ENCODE measurements at places on chromosomes 11 and 22.

- no peak for DNase-seq
Observed at GRCh38 chr22:20406686-20407408, 12.9 kb downstream of the ZNF74 start.

- no peak for DNase-seq
Observed at GRCh38 chr11:112345166-112345565, 84.5 kb upstream of the PLET1 start.

DNA sequence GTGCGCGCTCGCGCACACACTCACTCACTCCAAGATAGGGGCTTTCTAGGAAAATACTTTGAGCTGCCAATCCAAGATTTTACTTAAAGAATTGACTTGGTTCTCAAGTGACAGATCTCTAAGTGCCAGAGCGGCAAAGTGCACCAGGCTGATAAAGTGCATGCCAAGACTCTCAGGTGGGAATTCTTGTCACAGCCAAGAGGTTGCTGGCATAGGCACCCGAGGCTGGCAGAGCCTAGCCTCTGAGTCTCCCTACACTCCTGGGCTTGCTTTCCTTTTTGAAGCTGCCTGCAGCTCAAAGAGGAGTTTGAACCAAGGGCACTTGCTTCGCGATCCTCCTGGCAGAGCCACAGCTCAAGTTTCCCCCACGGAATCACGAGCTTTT is 2.5 kb upstream of the ADM start:
- no peak for DNase-seq

DNA sequence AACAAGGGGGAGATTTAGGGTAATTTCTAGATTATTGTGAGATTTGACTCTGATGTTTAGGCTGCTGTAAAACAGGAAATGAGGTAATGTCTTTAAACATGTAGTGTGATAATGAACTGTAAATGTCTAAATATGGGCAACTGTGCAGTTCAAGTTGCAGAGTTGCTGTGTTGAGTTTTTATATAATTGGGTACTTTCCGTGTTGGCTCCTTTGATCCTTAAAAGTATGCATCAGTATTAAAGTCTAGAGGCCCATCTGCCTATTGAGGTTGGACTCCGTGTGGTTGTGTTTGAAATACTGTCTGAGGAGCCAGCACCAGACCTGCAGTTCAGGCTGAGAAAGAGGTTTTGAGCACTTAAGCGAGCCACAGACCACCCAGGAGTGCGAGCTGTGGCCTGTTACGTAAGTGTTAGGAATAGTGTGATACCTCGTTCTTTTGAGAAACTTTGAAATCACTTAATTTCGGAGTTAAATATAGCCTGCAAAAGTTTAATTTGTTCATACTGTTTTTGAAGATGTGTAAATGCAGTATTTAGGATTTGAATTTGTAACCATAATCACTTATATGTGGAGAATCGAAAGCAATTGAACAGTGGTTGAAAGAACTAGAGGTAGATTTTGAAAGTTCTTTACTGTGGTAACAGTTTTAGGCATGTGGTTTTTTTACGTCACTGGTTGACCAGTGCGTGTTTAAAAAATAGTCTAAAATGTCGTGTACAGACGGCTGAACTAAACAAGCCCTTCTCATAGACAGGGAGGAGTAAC is 9.0 kb downstream of the FAM118A start:
- no peak for DNase-seq

- DNase-seq, result peak; percentile 74
Observed at GRCh38 chr11:48107188-48107704, 109.4 kb upstream of the OR4B1 start.

DNA sequence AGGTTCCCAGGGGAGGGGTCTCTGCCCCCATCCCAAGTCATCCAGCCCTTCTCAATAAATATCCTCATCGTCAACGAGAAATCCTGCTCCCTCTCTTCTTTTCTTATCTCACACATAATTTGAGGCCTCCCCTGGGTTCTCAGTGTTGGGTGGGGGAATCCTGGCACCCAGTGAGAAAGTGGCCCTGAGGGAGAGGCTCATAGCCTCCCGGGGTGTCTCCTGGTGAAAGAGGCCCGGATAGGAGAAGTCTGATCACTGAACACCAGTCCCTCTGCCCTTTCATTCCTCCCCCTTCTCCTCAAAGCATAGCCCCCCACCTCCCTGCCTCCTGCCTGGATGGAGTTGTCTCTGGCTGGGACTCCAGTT is 35.3 kb downstream of the IGLL5 start:
- no peak for DNase-seq

- no peak for DNase-seq
Observed at GRCh38 chr11:66721939-66722338, 7.1 kb downstream of the SPTBN2 start.

GRCh38 chr11:43582863-43583462 is 97.6 kb upstream of the HSD17B12 start:
- no peak for DNase-seq

- no peak for DNase-seq
Observed at GRCh38 chr22:38104084-38104483, 6.4 kb downstream of the BAIAP2L2 start.

DNA sequence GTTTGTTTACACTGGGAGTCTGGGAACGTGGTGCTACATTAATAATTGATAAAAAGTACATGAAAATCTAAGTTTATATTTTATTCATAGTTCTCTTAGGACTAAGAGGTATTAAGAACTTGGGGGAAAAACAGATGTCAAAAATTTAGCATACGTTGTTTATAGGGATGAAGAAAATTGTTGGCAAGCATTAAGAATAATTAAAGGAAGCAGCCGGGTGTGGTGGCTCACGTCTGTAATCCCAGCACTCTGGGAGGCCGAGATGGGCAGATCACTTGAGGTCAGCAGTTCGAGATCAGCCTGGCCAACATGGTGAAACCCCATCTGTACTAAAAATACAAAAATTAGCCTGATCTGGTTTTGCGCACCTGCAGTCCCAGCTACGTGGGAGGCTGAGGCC is 60.7 kb upstream of the ADORA2A start:
- no peak for DNase-seq

DNA sequence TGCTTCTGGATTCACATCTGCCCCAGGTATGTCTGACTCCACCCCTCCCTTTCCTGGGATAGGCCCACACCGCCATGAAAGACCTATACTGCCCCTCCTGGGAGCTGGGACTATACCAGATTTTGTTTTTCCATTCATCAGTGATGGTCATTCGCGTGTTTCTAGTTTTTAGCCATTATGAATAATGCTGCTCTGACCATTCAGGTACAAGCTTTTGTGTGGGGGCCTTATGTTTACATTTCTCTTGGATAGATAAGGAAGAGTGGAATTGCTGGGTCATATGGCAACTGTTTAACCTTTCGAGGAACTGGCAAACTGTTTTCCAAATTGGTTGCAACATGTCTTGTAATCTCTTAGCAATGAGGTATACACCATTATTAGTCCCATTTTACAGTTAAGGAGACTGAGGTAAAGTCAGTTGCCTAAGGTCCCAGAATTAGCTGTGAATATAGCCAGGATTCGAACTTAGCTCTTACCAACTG is 1.2 kb upstream of the TBC1D10A start:
- no peak for DNase-seq

DNA sequence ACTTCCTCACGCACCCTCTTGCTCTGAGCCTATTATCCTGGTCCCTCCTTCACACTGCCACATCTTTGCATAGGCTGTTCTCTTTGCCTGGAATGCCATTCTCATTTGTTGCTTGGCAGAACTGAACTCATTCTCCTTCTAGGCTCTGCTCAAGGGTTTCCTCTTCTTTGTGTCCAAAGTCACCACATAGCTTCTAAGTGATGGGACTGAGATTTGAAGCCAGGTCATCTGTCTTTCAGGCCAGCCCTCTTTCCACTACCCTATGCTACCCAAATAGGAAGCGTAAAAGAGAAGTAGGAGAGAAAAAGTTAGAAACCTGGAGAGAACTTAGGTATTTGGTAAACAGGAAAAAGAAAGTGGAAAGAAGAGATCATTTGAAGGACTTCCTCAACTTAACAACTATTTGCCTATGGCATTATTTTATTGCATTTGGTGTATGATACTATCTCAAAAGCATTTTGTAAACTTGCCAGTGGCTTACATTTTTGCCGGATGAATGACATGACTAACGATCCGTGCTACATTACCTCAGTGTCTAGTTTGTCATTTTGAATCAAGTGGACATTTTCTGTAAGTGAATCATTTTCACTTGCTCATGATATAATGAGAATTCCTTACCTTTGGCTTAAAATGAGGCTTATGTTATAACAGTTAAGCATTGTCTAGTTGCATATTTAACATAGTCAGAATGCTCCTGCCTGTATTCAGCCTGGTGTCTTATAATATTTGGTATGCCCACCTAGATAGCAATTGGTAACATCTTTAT is 18.5 kb downstream of the NF2 start:
- peak; percentile 89 for DNase-seq

- peak; percentile 36 for DNase-seq
Observed at GRCh38 chr11:65719871-65720210, 757 bp downstream of the RNASEH2C start.

- DNase-seq, result no peak
Observed at GRCh38 chr11:17036666-17037658, 22.7 kb upstream of the PLEKHA7 start.

DNA sequence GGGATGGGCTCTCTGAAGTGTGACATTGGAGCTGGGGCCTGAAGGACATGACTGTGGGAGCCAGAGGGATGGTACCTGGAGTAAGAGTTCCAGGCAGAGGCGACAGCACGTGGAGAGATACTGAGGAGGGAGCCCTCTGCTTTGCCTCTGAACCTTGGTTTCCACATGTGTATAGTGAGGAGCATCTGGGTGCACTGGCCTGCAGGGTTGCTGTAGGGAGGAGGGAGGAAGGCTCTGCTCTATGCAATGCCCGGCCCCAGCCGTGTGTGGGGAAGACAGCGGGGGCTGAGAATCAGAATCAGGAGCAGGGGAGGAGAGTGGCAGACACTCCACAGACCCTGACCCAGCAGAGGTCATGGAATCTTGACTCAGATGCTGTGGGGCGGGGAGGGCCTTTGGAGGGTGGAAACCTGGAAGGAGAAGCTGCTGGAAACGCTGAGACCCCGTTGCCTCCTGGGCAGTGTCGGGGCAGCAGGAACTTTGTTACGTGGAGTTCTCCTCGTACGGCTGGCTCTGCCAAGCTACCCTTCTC is 4.0 kb downstream of the SCYL1 start:
- no peak for DNase-seq

GRCh38 chr22:46627806-46628482 is 7.8 kb downstream of the GRAMD4 start:
- no peak for DNase-seq

DNA sequence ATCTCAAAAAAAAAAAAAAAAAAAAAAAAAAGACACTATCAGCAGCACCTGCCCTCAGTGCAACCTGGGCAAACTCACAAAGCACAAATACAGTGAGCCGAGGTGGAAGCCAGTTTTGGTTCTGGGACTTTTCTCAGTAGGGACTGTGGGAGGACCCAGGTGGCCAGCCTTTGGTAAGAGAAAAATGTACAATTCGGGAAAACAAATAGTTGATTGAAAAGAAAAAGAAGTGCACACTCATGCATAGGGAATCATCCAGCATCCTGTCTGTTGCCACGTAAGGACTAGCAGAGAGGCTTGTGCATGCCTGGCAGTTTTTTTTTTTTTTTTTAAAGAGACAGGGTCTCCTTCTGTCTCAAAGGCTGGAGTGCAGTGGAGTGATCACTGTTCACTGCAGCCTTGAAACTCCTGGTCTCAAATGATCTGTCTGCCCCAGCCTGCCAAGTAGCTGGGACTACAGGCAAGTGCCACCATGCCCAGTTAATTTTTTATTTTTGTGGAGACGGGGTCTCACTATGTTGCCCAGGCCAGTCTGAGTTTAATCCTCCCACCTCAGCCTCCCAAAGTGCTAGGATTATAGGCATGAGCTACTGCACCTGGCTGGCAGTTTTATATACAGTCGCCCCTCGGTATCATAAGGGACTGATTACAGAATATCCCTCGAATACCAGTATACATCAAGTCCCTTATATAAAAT is 36.7 kb downstream of the TPST2 start:
- peak; percentile 82 for DNase-seq

DNA sequence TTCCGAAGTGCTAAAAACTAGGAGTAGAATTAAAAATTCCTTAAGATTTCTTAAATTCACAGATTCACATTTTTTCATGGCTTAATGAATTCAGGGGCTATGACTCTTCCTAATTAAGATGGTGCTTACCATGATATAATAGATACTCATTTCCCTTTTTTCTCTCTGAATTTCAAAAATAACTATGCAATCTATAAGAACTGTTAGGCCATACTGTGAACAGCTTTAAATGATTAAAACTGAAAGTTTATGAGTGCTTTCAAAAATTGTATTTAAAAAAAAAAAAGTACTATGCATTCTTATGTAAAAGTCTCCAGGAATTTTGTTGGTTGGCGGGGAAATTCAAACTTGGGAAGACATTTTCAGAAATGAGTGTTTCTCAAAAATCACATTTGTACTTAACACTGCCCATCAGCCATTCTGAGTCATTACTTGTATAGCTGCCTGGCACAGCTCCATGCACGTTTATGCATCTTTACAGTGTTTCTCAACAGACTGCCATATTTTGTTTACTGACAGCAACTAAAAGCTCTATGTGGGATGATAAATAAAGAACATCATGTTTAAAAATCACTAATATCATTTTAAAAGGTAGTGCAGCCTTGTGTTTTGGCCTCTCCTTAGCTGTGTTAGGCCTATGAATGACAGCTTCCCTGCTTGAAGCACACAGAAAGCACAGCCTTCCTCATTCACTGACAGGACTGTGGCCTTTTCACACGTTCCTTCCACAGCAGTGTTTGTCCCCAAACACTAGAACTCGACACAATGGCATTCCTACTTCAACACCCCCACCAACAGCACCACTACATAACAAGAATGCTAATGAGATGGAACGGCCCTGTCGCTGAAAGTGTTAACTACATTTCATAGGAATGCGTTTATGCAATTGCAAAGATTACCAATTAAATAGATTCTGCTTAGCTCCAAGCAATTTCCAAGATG is 131.4 kb downstream of the DCDC1 start:
- DNase-seq, result no peak

DNA sequence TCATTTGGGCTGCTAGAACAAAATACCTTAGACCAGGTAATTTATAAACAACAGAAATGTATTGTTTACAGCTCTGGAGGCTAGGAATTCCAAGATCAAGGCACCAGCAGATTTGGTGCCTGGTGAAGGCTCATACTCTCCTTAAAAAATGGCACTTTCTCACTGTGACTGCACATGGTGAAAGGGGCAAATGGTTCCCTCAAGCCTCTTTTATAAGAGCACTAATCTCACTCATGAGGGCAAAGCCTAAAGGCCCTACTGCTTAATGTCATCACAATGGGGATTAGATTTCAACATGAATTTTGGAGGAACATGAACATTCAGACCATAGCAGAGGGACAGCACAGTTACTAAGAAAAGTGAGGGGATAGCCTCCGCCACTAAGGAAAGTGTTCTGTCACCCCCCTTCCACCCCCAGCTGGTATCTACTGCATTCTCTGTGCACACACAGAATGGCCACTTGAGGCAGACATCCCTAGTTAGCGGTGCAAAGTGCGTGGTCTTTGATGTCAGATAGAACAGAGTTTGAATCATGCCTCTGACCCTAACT is 47.2 kb upstream of the CEP295 start:
- DNase-seq, result peak; percentile 2

GRCh38 chr11:122656631-122657101 is 1.1 kb downstream of the UBASH3B start:
- DNase-seq, result no peak

DNA sequence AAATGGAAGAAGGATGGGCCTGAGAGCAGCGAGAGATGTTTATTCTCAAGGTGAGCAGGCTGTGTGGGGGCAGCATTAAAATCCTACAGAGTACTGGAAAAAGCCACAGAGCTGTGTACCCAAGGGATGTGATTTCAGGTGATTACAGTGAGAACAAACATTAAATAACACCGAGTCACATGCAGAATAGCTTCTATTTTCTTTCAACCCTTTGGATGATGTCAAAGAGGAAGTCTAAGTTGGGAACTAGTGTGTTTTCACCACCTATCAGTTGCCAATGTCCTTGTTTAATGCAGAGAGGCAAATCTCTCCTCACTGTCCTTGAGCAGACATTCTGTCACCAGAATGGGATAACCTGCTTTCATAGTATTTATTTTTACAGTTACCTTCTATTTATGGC is 379.6 kb upstream of the NARS2 start:
- no peak for DNase-seq

All from foreskin fibroblast (primary cell).